RPMI7951 (cell line): ENCODE measurements at places on chromosomes 3 and 15. TPM values are rescaled to one million over a fixed set of nuclear protein-coding genes. Genes with fewer than 3 reads are reported as not detected.

- DNase-seq = no peak
Observed at GRCh38 chr3:143480344-143480743, 360.8 kb downstream of the CHST2 start.

DNA sequence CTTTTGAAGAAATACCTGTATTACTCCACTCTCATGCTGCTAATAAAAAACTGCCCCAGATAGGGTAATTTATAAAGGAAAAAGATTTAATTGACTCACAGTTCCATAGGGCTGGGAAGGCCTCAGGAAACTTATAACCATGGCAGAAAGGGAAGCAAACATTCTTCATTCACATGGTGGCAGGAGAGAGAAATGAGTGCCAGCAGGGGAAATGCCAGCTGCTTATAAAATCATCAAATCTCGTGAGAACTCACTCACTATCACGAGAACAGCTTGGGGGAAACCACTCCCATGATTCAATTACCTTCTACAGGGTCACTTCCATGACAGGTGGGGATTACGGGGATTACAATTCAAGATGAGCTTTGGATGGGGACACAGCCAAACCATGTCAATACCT is 18.7 kb downstream of the MFSD1 start:
- DNase-seq = no peak

- DNase-seq = no peak
Observed at GRCh38 chr3:89783341-89783927, 676.0 kb downstream of the EPHA3 start.

SPG21 gene
- total RNA-seq = 80.7 and 94.9 TPM in 2 replicates

DNA sequence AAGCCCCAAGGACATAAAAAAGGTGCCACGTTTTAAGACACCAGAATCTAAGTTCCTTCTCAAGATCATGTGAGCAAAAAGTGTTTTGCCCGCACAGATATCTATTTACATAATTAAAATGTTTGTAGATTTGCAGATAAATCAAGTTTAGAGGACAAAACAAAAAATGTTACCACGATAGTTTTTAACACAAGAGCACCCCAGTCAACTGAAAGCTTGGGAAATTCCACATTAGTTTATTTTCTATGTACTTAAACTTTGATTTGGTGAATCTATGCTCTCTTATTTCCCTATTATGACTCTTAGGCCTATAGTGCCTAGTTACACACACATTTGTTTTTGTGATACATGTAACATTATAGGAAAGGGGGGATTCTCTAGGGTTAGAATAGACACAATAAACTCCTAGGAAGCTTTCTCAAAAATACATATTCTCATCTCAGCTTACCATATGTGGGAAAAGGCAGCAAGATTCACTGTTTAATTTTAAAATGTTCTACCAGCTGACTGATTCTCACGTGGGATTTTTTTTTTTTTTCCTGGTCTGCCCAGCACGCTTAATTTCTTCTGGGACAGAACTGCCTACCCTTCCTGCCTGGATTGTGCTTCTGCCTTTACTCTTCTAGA is 8.4 kb upstream of the LEKR1 start:
- no peak for DNase-seq

CAMK1 gene
- 40.4 and 46.9 TPM in 2 replicates for total RNA-seq

- DNase-seq = no peak
Observed at GRCh38 chr3:58474348-58474911, 17.5 kb upstream of the KCTD6 start.

DNA sequence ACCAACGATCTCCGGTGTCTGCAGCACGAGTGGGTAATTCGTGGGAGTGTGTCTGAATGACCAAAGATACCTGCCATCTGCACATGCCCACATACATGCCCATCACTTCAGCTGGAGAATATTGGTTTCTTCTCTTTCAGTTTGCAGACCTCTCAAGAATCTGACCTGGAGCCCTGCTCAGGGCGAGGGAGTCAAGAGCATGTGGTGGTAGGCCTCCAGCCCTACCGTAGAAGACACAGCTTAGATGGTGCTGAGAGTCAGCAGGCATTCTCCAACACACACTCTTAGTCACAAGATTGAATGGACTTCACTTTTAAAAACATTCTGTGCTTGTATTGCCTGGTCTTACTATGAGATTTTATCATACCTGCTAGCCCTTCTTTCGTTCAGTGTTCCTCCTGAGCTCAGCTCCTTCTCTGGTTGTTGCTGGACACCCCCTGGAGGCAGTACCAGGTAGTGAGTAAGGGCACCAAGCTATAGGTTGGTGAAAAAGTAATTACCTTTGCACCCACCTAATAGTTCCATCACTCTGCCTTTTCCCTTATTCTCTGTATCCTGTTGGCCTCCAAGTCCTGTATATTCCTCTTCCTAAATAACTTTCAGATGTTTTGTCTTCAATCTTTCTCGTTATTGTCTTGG is 252.0 kb downstream of the CACNA2D3 start:
- peak; percentile 9 for DNase-seq

CCR8 gene
- not detected in 2 replicates for total RNA-seq

- no peak for DNase-seq
Observed at GRCh38 chr3:98788651-98789050, 25.5 kb downstream of the ST3GAL6 start.

C3orf85 gene
- total RNA-seq = not detected in 2 replicates

DNA sequence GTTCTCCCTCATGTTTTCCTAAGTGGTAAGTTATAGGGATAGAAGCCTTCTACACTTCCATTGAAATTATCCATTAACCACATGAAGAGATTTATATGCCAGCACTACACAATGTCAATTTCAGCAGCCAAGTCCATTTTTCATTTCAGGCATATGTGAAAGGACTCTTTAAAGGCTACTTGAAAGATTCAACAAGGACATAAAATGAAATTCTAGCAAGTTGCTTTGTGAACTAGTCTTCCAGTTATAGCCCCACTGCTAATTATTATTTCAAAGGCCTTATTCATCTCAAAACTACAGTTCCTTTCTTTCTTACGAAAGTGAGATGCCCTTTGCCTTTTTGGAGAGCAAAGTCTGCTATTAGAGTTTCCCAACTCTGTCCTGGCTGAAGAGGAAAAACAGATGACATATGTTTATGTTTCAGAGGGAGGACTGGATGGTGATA is 66.0 kb upstream of the SLC2A2 start:
- peak; percentile 22 for DNase-seq
